ENCODE measurements at places on chromosomes 11 and 22.

DNA sequence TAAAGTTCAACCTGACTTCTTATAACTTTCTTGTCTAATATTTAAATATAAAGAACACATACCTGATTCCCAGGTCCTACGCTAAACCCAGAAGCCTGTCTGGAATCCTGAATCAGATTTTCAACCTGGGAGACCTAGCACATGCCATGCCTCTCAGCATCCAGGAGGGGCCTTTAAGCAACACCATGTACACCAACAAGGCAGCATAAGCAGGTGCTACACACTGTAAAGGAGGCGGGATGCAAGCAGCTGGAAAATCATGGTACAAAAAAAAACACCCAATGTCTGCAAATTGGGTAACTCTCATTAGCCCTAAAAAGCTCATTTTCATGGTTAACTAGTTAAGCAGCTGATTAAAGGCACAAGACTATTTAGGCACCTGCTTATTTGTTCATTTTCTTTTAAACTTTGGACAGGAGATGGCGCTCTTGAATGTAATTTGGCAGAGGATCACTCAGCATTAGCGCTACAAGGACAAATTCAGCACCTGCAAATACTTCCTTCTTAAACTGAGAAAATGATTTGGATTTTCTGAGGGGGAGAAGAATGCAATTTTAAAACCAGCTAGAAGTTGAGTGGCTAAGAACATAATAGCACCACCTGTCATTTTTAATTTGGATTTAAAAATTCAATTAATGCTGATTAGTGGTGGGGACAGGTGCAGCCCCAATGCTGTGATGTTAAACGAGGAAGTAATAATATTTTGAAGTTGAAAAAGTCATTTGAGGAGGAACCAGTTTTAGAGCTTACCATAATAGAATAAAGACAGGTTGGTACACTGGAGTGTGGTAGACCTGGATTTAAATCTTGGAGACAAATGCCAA, 104.0 kb downstream of the FAR1 start:
- DNase-seq: peak; percentile 72

GRCh38 chr22:45932071-45932470, 44.9 kb downstream of the WNT7B start:
- DNase-seq: no peak

- no peak for DNase-seq
Observed at GRCh38 chr11:64875369-64876228, 2.8 kb downstream of the EHD1 start.

DNA sequence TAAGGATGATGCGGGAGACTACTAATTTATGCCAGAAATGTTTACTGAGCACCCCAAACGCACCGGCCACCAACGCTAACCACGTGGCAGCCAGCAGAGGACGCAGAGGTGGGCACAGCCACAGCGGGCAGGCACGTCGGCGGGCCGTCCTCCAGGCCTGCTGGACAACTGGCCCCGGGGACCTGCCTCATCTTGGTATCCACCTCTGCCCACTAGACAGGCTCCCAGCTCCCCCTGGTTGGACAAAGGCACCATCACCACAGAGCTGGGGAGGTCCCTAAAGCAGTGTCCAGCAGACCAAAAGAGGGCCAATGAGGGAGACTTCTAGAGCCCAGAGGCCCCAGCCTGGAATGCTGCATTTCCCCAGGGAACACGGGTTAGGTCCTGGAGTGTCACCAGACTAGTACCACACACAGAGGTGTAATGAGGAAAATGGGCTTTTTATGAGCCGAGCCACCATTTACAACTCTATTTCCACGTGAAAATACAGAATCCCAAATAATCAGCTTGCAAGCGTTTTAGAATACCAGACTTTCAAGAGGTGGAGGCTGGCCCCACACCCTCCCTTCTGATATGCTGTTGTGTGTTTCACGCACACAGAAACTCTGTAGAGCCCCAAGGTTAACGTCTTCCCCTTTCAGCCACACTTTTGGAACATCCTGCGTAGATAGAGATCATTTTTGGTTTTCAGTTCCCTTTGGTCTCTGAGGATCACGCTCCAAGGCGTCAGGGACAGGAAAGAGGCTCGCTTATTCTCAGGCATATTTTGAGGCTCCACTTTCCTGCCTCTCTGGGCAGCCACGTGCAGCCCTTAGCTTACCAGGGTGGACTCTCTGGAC, 23.7 kb upstream of the BID start:
- no peak for DNase-seq

- no peak for DNase-seq
Observed at GRCh38 chr22:17350292-17350691, 19.0 kb upstream of the CECR2 start.

DNA sequence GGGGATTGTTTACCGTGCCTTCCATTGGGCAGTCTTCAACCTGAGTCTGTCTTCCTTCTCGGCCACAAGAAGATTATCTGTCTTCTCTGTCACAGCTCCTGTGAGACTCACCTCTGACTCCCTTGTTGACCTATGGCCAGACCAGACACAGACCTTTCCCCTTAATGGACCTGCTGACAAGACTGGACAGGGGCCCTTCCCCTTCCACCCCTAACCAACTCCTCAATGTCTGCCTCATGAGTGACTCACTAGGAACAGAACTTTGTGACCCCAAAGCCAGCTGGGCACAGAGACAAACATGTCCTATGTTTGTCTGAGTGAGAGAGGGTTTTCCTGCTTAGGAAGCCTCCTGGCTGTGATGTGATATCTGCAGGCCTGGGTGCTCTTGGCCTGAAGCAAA, 405.0 kb downstream of the BRD1 start:
- DNase-seq: no peak

GRCh38 chr11:6333095-6333494, 12.8 kb upstream of the CAVIN3 start:
- no peak for DNase-seq

- DNase-seq: no peak
Observed at GRCh38 chr11:59145534-59145933, 2.9 kb downstream of the FAM111A start.
